Stimulated activated naive CD4-positive, alpha-beta T cell treated with Interleukin-2 at 50 U/mL for 16 hours (primary cell): ENCODE measurements at places on chromosomes 12 and 14.

DNA sequence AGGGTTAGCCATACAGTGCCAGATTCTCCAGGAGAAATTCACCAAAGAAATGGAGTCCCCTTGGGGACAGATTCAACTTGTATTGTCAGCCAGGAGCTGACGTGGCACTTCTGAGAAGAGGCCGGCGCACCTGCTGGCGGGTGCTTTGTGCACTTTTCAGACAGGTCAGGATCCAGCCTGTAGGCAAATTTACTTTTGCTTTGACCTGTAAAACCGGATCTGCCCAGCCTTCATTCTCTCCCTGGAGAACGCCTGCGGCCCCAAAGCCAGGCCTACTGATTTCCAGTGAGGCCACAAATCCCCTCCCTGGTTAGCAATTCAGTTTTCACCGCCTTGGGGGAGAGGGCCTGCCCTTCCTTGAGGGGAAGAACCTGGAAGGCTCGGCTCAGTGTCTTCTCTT lies 17.4 kb downstream of the P2RX4 start:
- no peak for DNase-seq

- no peak for DNase-seq
Observed at GRCh38 chr12:9237286-9237685, 29.1 kb upstream of the PZP start.

- no peak for DNase-seq
Observed at GRCh38 chr14:97709552-97709951, 912.4 kb downstream of the VRK1 start.

- DNase-seq, result no peak
Observed at GRCh38 chr12:72025524-72025923, 86.9 kb downstream of the TPH2 start.

- no peak for DNase-seq
Observed at GRCh38 chr14:104547998-104548700, 31.4 kb upstream of the C14orf180 start.

DNA sequence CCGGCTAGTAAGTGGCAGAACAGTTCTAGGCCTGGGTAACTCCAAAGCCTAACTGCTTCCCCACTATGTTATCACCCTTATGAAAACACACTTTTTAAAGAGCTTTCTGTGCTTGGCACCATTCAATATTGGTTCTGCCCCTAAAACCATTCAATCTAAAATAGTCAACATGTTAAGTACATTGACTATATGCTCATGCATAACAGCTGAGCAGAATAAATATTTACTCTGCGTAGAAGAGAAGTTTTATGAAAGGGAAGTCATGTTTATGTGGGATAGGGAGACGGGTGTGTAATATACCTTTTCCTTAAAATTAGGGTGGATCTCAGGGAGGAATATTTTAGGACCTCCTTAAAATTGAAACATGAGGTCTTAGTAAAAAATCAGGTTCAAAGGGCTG lies 80.5 kb downstream of the SAMD4A start:
- DNase-seq, result no peak

DNA sequence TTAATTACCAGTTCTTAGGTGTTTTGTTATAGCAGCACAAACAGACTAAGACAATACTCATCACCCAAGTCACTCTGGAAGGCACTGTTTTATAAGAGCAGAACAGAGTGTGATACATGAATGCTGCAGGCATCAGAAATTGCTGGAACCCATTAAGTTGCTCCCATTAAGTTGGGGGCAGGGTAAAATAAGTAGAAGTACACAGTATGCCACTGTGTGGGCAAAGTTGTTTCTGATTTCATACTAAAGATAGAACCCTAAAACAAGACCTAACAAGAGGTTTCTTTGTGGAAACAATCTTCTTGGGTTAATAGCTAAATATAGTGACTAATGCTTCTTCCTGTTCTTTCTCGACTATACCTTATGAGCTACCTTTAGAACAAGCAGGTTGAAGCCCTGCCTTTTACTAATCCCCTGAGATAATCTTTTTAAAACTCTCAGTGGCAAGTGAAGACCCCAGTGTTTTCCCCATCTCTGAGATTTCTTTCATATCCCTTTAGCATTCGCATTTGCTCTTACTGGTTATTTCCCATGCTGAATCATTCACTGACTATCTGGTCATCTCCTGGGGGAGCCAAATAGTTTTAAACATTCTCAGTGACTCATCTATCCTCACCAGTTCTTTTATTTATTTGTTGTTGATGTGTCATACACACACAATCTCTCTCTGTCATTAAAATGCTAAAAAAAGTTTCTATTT lies 52.3 kb downstream of the SOCS2 start:
- no peak for DNase-seq

DNA sequence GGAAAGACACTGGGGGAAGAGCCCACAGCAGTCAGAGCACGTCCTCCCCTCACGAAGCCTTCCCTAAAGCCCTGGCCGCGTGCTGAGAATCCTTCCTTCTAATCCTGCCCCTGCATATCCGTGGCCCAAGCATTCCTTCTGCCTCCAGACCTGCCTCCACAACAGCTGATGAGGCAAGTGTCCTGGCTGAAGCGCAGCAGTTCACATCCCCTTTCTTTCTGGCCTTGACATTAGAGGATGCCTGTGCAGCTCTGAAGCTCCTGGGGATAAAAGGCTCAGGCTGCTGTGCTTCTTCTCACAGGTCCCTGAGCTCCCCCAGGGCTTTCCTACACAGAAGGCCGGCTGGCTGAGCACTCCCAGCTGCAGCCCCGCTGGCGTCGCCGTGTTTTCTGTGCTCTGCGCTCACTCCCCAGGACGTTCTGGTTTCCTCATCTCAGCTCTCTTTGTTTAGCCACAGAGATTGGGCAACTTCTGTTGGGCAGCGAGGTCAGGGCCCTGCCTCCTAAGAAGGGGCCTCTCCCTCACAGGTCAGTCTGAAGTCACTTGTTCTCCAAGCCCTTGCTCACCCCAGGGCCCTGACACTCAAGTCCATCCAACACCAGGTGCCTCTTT lies 45.8 kb downstream of the NINJ2 start:
- no peak for DNase-seq
